ENCODE measurements at places on chromosomes 6 and 20.

DNA sequence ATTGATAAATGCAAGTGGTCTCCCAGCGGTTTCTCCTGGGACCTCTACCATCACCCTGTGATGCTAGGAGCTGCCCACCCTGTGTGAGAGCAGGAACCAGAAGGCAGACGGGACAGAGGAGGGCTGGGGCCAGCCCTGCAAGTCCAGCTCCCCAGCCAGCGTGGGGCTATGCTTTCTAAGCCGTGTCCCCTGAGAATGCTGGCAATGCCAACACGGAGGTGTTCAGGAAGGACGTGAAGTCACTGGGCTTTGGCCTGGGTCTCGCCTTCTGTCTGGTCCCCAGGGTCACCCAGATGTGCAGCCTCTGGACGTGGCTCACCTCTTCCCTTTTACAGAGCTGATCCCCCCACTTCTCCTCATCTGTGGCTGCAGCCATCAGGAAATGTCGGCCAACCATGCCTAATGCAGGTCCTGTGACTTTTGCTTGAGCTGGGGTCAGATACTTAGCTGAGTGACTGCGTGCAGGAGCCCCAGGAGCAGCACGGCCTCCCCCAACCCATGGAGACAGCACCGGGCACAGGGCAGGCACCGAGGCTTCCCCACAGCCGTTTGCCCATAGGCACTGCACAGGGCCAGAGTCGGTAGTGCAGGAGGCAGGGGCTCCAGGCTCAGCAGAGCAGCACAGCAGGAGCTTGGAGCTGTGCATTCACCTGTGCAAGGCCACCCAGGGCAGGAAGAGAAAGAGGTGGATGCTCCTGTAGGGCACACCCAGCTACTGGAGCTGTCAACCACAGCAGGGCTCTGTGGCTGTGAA lies 66.2 kb downstream of the GNAS-AS1 start:
- no peak for DNase-seq

DNA sequence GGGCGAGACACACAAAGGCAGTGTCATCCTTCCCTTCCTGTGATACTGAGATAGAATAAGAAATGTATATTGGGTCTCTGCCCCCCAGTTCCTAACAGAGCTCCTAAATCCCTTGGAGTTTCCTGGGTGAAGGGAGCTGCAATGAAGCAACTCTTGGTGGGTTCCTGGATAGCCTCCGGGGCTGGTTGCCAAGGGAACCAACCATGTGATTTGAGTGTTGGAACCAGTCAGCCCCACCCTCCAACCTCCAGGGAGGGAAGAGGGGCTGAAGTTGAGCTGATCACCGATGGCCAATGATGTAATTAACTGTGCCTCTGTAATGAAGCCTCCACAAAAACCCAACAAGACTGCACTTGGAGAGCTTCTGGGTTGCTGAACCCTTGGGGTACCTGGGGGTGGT lies 116.6 kb downstream of the SLC22A3 start:
- DNase-seq: no peak

DNA sequence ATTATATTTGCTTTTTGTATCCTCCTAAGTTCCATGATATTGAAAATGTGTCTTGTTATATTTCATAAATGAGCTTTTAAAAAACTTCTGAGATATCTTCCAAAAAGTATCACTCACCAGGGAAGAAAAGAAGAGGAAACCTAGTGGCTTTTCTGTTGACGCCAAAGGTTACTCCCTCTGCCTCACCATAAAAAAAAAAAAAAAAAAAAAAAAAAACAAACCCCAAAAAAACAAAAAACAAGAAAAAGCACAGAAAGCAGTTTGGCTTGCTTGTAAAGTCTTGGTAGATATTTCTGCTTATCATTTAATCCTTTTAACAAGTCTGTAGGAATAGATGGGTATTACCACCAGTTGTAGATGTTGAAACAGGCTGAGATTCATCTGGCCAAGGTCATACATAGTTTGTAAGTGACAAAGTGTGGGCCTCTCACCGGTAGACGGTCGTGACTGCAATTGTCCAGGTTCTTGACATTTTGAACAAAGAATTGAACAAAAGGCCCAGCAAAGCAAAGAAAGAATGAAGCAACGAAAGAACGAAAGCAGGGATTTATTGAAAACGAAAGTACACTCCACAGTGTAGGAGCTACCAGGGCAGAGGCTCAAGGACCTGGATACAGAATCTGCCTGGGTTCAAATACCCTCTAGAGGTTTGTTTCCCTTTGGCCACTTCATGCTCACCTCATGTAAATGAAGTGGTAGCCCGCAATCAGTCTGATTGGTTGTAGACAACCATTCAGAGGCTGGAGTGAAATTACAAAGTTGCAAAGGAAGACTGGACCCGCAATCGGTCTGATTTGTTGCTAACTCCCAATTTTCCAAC lies 11.6 kb upstream of the ELOVL5 start:
- no peak for DNase-seq

- DNase-seq: no peak
Measured at GRCh38 chr20:24989162-24989561, 3.4 kb downstream of the APMAP start.

GRCh38 chr6:13004601-13005000 lies 288.0 kb downstream of the PHACTR1 start:
- no peak for DNase-seq

GRCh38 chr6:82437701-82438100 lies 74.1 kb downstream of the TPBG start:
- no peak for DNase-seq

DNA sequence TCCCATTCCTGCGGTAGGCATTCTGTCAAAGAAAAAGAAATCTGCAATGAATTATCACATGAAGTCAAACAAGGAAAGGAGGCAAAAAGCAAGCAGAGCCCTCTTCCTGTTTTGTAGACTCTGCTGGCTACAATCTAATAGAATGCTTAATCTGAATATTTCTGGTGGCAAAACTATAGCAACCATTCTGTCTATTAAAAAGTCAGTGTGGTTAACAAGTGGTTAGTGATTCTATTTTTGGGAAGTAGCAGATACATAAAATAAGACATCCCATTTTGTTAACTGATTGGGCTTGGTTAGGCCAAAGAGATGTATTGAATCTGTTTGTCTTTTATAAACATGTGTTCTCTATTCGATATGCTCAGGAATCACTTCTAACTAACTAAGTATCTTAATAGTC lies 442.3 kb downstream of the CDC5L start:
- no peak for DNase-seq

DNA sequence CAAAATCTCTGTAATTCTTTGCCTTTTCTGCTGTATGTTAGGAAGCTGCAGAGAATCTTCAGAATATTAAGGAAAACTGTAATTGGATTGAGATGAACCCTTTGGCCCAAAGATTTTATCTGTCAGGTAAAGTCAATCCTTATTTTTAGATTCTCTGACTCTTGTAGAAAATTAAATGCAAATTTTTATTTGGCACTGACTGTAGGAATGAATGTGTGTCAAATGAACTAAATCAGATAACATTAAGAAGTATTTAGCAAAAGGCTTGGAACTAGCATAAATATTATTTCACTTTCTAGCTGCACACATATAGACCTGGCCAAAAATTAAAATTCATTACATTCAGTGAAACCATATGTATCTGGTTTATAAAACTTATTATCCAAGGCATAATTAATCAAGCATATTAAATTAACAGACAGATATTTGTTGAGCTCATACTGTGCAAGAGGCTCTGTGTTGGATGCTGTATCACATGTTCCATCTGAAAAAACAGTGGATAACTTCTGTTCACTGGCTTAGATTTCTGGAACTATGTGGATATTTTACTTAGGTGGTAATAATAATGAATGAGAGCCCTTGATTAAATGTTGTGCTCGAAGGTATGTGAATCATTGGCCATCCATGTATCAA lies 124.8 kb downstream of the HDGFL1 start:
- DNase-seq: no peak

DNA sequence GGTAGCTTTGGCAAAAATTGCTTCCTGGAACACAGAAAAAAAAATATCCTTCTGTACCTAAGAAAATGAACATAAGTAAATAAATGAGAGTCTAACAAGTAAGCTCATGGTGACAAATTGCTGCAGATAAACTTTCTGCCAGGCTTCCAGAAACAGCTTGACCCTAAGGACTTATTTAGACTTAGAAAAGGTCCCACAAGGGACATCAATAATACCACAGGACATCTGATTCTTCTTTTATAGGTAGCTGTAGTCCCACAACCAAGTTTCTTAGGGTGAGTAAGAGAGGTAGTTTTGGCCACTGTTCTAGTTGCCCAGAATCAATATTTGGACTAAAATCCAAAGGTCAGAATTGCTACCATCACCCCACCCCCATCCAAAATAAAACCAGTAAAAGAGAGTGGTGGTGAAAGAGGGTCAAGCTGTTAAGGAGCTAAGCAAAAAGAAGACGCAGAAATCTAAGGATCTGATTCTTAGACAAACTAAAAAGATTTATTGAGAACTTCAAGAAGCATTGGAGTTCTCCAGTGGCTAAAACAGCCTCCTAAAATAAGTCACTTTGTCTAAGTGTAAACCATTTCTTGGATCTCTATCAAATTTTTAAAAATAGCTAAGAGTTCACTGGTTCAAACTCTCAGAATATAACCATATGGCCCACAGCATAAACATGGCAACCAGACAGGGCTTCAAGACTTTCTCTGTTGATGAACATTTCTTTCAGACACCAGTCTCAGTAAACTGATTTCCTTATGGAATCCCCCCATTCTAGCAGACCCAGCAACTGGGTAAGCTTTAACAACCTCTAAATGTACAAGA lies 180.6 kb downstream of the PTPRK start:
- DNase-seq: no peak

DNA sequence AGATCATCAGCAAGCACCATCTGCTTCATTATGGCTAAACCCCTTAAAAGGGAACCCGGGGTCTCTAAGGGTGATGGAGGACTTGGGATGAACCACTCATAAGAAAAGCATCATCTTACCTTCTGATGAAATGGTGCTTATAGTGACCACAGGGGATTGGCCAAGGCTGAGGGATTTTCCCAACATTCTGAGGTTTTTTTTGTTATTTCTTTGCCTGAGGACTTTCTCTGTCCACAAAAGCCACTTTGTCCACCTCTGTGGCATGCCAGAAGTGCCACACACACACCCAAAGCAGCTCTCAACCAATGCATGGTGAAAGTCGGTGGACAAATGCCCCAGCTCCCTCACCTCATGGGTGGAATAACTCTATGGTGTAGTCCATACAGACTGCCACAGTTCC lies 79.3 kb upstream of the TOP1 start:
- DNase-seq: no peak

DNA sequence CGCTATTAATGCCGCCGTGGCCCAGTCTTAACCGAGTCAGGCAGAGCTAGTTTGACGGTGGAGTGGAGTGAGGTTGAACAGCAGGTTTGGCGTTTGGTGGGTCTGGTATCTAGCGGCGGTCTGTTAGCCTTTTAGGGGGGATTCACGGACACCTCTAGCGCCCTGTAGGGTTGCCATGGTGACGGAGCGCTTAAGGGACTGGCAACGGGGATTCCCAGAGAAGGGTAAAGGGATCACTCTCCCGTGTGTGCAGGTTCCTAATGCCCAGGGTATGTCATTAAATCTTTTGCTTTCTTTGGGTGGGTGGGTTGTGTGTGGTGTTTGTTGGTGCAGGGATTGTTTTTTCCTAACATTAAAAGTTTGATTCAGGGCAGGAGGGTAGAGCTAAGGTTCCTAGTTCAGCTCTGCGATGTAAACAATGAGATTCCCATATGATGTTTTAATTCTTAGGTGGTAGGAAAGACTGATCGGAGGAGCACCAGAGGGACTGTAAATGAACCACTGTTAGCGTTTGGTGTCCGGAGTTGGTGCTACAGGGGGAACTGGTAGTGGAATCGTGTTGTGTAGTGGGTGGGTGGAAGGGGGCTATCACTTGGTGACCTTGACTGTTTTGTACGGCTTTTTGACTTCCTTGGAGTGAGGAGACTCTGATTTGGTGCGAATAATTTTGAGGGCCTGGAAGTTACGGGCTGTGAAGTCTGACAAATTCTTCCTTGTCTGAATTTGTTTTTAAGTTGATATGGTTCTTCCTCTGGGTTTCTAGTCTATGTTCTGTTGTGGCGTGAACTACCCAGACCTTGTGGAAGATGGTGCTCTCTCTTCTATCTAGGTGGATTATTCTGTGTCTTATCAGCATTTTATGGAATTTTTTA lies 5.0 kb downstream of the BRD2 start:
- DNase-seq: peak; percentile 37

GRCh38 chr20:60977901-60978300 lies 274.2 kb upstream of the CDH4 start:
- no peak for DNase-seq

- DNase-seq: no peak
Measured at GRCh38 chr6:117399924-117400323, 25.8 kb downstream of the ROS1 start.

DNA sequence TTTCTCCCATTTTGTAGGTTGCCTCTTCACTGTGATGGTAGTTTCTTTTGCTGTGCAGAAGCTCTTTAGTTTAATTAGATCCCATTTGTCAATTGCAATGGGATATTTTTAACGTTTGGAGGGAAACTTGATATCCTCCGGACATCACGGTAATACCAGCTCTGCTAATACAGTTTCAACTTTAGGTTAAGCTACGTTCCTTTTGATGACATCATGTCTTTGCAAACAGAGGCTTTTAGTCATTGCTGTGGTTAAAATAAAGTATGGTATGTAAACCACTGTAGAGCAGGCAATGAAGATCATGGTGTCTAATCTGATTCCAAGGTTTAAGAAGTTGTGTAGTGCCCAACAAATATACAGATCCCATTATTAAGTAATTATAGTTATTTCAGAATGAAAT lies 168.0 kb upstream of the CHD6 start:
- no peak for DNase-seq

DNA sequence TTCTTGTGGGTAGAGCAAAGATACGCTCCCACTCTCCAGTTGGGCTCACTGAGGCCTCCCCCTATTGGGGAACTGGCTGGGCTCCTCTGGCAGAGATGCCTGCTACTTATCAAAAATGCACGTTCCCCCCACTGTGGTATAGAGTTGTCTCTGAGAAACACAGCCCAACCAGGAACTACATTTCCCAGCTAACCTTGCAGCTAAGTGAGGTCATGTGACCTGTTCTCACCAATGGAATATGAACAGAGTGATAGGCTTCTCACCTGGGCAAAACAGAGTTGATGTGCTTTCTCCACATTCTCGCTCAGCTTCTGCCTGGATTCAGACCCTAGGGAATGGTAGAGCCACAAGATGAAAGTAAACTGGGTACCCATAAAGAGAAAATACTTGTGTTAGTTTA lies 49.1 kb upstream of the PTPRT start:
- no peak for DNase-seq

DNA sequence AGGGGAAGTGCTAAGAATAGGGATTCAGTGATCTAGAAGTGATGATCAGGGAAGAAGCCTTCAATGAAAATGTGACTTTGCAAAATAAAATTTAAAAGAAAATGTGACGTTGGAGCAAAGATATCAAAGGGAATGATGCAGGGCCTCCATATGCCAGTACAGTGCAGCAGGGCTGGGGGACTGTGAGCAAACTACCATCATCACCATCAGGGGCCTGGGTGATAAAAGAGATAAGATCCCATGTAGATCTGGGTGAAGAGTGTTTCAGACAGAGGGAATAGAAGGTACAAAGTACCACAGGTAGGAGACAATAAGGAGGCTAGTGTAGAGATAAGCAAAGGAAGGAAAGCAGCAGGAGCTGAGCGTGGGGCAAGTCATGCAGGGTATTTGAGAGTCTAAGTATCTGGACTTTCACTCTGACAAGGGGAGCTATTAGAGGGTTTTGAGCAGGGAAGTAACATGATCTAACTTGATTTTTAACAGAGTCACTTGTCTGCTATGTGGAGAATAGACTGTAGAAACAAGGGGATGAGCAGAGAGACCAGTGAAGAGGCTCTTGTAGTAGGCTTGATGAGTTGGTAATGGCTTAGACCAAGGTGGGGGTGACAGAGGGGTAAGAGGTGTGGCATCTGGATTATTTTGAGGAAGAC lies 295.6 kb downstream of the ZFAND3 start:
- DNase-seq: no peak

Measured in activated T-helper 9 cell treated with anti-CD3 and anti-CD28 coated beads, Interleukin-2, amount 50 U/mL, for 16 hours (primary cell).